ENCODE measurements at places on chromosomes 6 and 20.
A peak's percentile ranks its signal among the peaks of the same experiment; 100 is the strongest.

DNA sequence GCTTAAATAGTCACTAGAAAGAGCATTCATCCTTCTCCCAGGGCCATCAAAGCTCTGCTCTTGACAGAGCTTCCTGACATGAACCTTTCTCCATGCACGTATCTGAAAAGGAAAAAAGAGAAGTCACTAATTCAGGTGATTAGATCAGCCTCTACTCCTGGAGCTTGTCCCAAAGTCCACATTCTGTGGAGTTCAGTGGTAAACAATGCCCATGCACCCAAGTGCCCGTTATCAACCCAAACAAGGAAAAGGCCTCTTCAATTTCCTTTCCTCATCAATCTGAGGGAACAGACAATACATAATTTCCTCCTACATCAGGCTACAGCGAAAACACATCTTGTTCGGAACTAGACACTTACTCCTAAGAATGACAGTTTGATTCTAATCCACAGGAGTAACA is 129.2 kb upstream of the PCSK2 start:
- H3K27ac ChIP-seq = no peak overlapping the region
- no peaks in the 10 kb centered on the region for H3K36me3 ChIP-seq
- H3K4me1 ChIP-seq = no peaks in the 10 kb centered on the region

- no peak overlapping the region for H3K4me3 ChIP-seq
- no peaks in the 10 kb centered on the region for H3K27me3 ChIP-seq
- H3K36me3 ChIP-seq = peaks cover 11% of the 10 kb centered on the region
- no peak for DNase-seq
Measured at GRCh38 chr20:63745961-63746731, 6.6 kb downstream of the SLC2A4RG start.

GRCh38 chr6:122400121-122400450 is 634 bp downstream of the HSF2 start:
- H3K4me3 ChIP-seq = peak overlapping the region; percentile 72
- no peaks in the 10 kb centered on the region for H3K27me3 ChIP-seq
- DNase-seq = peak; percentile 19

DNA sequence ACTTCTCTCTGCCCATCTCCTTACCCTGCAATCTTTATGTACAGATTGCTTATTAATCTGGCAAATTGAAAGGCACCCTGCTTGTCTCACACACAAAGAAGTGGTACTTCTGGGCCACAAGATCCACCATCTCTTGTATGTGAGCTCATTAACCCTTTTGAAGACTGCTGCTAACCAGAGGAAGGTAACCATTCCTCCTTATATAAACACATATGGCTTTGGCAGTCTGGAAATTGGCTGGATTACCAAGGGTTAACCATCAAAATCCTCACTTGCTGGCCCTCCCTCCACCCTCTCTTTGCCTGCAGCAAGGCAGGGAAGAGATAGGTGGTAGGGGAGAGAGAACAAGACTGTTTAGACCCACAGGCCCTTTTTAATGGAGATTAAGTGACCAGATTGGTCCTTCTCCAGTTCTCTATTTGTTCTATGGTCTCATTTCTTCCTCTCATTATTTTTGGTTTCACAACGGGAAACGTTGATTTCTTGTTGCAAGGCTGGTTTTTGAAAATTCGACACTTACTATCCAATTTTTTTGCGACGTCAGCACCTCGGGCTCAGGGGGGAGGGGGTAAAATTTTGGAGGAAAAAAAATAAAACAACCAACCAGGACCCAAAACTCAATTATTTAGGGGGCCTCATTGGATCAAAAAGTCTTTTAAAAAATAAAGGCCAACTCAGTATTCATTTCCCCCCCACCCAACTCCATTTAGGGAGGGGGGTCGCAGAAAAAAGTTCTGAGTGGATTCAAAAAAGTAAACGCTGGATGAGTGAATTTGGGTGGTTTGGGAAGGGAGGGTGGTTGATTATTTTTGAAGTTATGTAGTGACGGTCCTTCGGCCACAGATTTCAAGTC is 859 bp downstream of the PPP1R10 start:
- H3K4me3 ChIP-seq = peak overlapping the region; percentile 100
- peaks cover 45% of the 10 kb centered on the region for H3K4me1 ChIP-seq

GRCh38 chr6:98470821-98471220 is 363.6 kb upstream of the POU3F2 start:
- no peak overlapping the region for H3K27ac ChIP-seq
- no peaks in the 10 kb centered on the region for H3K4me1 ChIP-seq
- no peak for DNase-seq
- H3K36me3 ChIP-seq = no peaks in the 10 kb centered on the region
- H3K4me3 ChIP-seq = no peak overlapping the region

DNA sequence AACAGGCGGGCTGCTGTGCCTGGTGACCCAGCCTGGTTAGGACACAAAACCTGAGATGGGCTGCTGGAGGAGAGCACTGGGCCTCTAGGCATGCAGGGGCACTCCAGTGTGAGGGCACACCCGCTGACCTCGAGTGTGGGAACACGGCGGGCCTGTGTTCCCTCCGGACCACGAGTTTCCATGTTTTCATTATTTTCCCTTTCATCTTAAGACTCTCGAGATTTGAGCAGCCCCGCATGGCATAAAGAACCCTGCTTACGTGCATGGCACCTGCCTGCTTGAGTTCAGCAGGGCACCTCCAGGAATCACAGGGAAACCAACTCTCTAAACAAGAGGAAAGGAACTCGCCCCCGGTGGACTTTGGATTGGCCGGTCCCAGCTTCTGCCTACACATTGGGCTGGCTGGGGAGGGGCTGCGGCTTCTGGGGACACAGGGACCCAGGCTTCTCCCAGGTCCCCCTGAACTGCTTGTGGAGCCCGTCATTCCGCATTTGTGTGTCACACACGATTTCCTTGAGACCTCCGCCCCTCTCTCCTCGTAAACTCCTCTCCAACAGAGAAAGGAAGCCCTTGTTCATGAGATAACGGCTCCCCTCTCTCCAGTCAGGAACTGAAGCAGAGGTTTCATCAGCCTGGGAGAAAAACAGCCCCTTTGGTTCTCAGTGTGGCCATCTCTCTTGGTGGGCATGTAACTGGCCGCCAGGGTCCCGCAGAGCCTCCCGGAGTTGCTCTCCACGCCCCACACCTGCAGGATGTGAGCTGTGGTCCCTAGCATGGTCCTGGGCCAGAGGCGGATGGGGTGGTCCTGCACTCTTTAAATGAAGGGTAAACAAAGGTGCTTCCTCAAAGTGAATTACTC is 181.8 kb downstream of the TTLL2 start:
- no peaks in the 10 kb centered on the region for H3K4me1 ChIP-seq
- H3K4me3 ChIP-seq = no peak overlapping the region
- no peak for DNase-seq
- H3K27me3 ChIP-seq = peaks cover 5% of the 10 kb centered on the region
- H3K27ac ChIP-seq = no peak overlapping the region
- no peaks in the 10 kb centered on the region for H3K36me3 ChIP-seq

DNA sequence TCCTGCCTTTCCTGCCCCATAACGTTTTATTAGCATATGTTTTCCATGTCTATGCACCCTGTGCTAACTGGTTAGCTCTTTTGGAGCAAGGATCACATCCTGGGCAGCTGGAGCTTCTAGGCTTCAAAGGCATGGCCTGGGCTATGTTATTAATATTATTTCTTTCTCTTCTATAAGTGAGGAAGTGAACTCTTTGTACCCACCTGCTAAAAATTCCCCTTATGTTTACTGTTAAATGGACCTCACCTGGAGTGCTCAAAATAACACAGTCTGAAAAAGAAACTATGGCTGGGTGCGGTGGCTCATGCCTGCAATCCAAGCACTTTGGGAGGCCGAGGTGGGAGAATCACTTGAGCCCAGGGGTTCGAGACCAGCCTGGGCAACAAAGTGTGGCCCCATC is 97.8 kb downstream of the TNFAIP3 start:
- no peak overlapping the region for H3K27ac ChIP-seq
- H3K27me3 ChIP-seq = no peaks in the 10 kb centered on the region
- H3K36me3 ChIP-seq = no peaks in the 10 kb centered on the region
- no peak overlapping the region for H3K4me3 ChIP-seq

GRCh38 chr20:50231854-50232253 is 41.2 kb downstream of the CEBPB start:
- no peak for DNase-seq
- H3K4me1 ChIP-seq = no peaks in the 10 kb centered on the region
- no peaks in the 10 kb centered on the region for H3K36me3 ChIP-seq
- no peak overlapping the region for H3K4me3 ChIP-seq

GRCh38 chr20:53044296-53044695 is 72.1 kb downstream of the TSHZ2 start:
- no peaks in the 10 kb centered on the region for H3K4me1 ChIP-seq
- H3K27ac ChIP-seq = no peak overlapping the region
- no peaks in the 10 kb centered on the region for H3K36me3 ChIP-seq
- DNase-seq = no peak

DNA sequence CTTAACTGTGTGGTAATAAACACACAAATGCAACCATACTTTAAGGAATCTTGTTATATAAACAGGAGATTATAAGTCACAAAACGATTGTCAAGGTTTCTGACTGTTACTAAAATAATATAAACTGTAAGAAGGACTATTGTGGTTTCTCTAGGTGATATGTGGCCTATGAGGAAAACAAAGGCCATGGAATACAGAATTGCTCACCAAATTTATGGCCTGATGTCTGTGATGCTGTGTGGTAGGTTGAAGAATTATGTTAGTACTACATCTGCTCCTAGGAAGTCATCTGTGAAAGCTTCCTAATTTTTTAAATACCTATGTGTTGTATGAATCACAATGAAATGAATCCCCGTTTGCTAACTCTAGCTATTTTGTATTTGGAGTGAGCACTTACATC is 875.4 kb upstream of the MAP3K7 start:
- H3K27ac ChIP-seq = no peak overlapping the region
- no peak overlapping the region for H3K4me3 ChIP-seq
- no peak for DNase-seq
- H3K27me3 ChIP-seq = no peaks in the 10 kb centered on the region
- H3K4me1 ChIP-seq = no peaks in the 10 kb centered on the region

DNA sequence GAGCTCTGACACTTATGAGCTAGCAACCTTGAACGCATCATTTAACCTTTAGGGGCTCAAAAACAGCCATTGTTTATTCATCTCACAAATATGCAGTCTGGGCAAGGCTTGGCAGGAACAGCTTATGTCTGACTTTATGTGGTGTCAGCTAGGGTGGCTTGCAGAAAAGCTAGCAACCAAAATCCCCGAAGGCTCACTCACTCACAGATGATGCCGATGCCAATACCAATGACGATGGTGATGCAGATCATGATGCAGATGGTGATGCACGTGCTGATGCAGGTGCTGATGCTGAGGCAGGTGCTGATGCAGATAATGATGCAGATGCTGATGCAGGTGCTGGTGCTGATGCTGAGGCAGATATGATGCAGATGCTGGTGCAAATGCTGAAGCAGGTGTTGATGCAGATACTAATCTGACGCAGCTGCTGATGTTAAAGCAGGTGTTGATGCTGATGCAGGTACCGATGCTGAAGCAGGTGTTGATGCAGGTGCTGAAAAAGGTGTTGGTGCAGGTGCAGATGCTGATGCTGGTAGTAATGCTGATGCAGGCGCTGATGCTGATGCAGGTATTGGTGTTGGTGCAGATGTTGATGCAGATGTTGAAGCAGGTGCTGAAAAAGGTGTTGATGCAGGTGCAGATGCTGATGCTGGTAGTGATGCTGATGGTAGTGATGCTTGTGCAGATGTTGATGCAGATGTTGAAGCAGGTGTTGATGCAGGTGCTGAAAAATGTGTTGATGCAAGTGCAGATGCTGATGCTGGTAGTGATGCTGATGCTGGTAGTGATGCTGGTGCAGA is 195.6 kb downstream of the NFATC2 start:
- H3K27me3 ChIP-seq = no peaks in the 10 kb centered on the region
- no peaks in the 10 kb centered on the region for H3K36me3 ChIP-seq
- no peak for DNase-seq
- no peaks in the 10 kb centered on the region for H3K4me1 ChIP-seq
- H3K27ac ChIP-seq = no peak overlapping the region
- no peak overlapping the region for H3K4me3 ChIP-seq

- H3K36me3 ChIP-seq = peaks cover 28% of the 10 kb centered on the region
- H3K4me1 ChIP-seq = peaks cover 55% of the 10 kb centered on the region
- peak overlapping the region; percentile 83 for H3K27ac ChIP-seq
- no peak overlapping the region for H3K4me3 ChIP-seq
- DNase-seq = no peak
Measured at GRCh38 chr20:47318586-47319516, 37.6 kb downstream of the ZMYND8 start.
